Stimulated activated CD4-positive, alpha-beta T cell treated with anti-CD3 and anti-CD28 coated beads, TNF-alpha, amount 100 ng/mL, for 4 hours (primary cell): ENCODE measurements at places on chromosomes 4 and X.

- no peak for DNase-seq
These were observed 101.6 kb upstream of the MAP9 start for GRCh38 chr4:155478336-155478835.

GRCh38 chr4:41213625-41214135 lies 662 bp downstream of the APBB2 start:
- DNase-seq, result no peak

- DNase-seq, result no peak
These were observed 1.1 kb downstream of the BMPR1B start for GRCh38 chr4:94758700-94759399.

GRCh38 chr4:36029951-36030350 lies 214.4 kb downstream of the ARAP2 start:
- no peak for DNase-seq

DNA sequence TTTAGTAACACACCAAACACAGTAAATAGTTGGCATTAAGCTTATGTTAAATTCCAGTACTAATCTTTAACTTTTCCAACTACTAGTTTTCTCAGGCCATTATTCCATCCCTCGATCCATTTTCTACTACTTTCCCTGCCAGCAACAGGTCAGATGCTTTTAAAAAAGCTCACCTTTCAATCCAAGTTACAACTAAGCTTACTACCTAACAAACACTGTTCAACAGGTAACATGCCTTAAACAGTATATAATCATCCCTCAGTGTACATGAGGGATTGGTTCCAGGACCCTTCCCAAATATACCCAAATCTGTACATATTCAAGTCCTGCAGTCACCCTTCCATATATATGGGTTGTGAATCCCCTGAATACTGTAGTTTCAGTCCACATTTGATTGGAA lies 5.5 kb downstream of the CCNA2 start:
- DNase-seq, result no peak

DNA sequence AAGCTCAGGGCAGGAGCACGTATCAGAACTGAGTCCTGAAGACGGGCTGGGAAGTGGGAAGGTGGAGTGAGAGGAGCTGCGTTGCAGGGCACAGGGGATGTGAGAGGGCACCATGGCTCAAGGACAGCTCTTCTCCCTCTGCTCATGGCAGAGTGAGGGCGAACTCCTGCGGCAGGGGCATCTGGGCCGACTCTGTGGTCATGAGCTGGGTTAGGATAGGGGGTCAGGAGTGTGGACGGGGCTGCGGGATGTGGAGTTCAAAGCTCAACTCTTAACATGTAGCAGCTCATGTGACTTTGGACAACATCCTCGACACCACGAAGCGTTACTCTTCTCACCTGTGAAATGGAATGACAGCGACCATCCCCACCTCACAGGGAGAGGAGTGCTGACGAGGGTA lies 19.4 kb upstream of the SORCS2 start:
- no peak for DNase-seq

DNA sequence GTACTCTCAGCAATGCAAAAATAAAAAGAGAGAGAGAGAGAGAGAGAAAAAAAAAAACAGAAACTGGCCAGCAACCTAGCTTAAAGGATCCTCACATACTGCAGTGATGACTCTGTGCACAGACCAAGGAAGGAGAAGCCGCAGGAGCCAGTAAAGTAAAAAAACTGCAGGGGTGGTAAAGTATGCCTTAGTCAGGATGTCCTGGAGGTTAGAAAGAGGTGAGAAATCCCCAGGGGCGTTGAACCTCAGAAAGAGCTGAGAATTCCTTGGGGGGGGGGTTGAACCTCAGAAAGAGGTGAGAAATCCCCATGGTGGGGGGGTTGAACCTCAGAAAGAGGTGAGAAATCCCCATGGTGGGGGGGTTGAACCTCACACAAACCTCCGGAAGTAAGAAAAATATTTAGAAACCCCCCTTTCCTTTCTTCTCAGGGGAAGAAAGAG lies 48.0 kb downstream of the MAGEA9 start:
- no peak for DNase-seq

GRCh38 chr4:147524601-147525000 lies 43.7 kb downstream of the EDNRA start:
- DNase-seq, result no peak

GRCh38 chr4:149973181-149973580 lies 105.1 kb upstream of the DCLK2 start:
- no peak for DNase-seq

- DNase-seq, result no peak
These were observed 26.2 kb downstream of the FGFR3 start for GRCh38 chr4:1819284-1819683.

DNA sequence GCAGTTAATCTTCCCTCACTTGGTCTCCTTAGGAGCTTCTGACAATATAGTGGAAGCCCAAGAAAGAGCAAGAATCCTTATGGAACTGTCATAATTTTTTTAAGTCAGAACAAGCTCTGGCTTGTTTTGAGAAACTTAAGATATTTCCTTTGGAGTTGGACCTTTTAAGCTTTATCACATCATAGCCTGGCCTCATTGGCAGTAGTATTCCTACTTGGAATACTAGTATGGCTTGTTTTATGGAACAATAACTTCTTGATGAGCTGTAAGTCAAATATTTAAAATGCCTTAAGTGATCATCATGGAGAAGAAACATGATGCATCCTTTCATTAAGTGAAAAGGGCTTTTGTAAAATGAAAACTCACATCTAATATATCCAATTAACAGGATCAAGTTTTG lies 78.0 kb upstream of the NRK start:
- DNase-seq, result no peak

DNA sequence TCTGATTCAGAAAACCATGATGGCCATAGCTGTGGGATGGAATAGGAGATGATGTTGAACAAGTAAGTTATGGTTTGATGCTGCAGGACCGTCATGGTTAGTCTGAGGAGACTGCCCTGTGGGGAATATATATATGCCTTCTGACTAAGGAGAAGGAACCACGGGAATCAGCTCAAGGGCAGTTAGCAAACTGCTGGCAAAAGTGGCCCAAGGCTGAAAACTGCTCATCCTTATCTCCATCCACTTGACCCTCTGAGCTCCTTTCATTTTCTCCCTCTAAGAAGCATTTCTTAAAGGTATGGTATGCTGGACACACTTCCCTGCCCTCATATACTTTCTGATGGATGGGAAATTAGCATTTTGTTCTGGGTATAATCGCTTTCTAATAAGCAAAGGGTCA lies 161.9 kb downstream of the ENOX2 start:
- no peak for DNase-seq
